Stimulated activated CD4-positive, alpha-beta T cell treated with anti-CD3 and anti-CD28 coated beads, Interleukin-15, amount 100 ng/mL, for 24 hours (primary cell): ENCODE measurements at places on chromosomes 13 and 19.

DNA sequence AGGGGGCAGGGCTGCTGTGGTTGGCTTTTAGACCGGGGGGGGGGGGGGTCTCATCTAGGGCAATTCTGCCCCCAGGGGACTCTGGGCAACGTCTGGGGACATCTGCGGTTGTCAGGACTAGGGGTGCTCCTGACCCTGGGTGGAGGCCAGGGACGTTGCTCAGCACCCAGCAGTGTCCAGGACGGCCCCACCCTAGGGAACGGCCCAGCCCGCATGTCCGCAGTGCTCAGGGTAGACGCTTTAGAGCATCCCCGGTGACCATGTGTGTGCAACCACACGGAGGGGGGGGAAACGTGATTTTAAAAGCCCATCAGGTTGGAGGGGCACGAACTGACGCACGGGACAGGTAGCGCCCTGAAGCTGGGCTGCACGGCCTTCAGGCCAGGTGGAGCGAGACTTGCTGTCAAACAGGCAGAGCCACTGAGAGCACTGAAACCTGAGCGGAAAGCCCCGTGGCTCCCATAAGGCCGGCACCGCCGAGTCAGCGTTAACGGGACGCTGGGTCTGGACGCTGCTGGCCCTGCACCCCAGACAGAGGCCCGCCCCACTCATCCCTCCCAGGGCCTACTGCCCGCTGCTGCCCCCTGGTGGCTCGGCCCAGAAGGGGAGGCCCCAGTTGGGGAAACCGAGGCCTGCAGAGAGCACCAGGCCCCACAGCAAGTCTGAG is 8.3 kb downstream of the CACTIN start:
- peak; percentile 67 for DNase-seq

GRCh38 chr19:45462174-45462573 is 5.6 kb upstream of the FOSB start:
- DNase-seq = no peak

DNA sequence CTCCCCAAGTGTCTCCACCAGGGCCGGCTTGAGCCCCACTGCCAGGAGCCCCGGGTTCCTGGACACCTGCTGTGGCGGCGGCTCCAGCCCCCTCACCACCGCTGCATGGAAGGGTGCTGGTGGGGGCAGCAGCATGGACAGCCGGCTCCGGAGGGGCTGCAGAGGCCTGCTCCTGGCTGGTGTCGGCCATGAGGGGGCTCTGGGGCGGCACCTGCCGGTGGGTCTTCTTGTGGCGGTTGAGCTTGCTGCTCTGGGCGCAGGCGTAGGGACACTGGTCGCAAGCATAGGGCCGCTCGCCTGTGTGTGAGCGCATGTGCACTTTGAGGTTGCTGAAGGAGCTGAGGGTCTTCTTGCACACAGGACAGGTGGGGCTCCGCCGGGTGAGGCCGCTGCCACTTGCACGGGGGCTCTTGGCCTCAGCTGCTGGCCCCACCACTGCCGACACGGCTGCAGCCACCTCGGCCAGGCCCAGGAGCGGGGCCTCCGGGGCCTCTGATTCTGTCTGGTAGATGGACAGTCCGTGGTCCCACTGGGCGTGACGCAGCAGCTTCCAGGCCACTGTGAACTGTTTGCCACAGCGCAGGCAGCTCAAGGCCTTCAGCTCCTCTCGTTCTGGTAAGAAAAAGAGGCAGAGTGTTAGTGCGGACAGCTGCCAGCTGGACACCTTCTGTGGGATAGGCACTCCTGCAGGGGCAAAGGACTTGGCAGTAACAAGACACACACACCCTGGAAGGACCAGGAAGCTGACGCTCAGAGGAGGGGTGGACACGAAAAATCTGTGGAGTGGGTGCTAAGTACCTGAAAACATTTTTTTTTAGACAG is 4.1 kb downstream of the ZNF296 start:
- no peak for DNase-seq

DNA sequence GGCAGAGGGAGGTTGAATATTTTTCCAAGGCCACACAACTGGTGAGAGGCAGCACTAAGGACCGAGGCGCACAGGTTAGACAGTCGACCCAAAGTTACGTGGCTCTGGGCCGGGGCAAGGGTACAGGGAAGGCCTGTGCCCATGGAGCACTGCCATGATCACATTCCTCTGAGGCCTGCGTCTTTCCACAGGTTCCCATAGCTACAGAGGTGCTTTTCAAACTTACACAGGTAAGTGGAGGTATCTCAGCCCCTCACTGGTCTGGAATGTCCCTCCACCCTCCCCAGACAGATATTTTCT is 814 bp downstream of the ZNF211 start:
- DNase-seq = no peak

GRCh38 chr19:1387684-1388636 is 4.3 kb downstream of the NDUFS7 start:
- no peak for DNase-seq

- no peak for DNase-seq
Measured at GRCh38 chr13:64753233-64754000, 2476.7 kb downstream of the PCDH9 start.
